Brain (organoid and tissue), 16 donors: ENCODE measurements at places on chromosomes 4 and X.

GRCh38 chrX:1169189-1169588 is 43.3 kb downstream of the CRLF2 start:
- DNase-seq = no peak

- no peak for DNase-seq
Measured at GRCh38 chr4:144894573-144894972, 203.4 kb downstream of the ANAPC10 start.

DNA sequence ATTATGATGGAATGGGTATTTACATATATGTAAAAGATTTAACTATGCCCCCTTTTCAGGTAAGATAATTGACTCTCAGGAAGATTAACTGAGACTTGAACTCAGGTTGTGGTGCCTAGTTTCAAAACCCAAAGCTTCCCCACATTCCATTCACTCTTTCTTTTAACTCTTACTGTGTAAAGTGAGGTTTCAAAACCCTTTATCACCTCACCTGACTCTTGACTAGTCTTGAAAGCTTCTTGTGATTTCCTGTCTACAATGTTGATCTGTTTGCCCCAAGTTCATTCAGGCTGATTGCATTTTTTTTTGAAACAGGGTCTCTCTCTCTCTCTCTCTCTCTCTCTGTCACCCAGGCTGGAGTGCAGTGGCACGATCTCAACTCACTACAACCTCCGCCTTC is 40.5 kb upstream of the RAPGEF2 start:
- DNase-seq = no peak

DNA sequence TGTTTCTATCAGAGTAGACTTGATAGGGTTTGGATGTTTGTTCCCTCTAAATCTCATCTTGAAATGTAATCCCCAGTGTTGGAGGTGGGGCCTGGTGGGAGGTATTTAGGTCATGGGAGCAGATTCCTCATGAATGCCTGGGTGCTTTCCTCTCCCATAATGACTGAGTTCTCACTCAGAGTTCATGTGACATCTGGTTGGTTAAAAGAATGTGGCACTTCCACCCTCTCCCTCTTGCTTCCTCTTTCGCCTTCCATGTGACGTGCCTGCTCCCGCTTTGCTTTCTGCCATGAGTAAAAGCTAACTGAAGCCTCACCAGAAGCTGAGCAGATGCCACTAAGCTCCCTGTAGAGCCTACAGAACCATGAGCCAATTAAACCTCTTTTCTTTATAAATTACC is 47.3 kb upstream of the SRPX start:
- no peak for DNase-seq

- no peak for DNase-seq
Measured at GRCh38 chr4:102667001-102667400, 93.8 kb downstream of the MANBA start.

GRCh38 chrX:130725519-130725918 is 177.5 kb downstream of the ENOX2 start:
- DNase-seq = no peak

DNA sequence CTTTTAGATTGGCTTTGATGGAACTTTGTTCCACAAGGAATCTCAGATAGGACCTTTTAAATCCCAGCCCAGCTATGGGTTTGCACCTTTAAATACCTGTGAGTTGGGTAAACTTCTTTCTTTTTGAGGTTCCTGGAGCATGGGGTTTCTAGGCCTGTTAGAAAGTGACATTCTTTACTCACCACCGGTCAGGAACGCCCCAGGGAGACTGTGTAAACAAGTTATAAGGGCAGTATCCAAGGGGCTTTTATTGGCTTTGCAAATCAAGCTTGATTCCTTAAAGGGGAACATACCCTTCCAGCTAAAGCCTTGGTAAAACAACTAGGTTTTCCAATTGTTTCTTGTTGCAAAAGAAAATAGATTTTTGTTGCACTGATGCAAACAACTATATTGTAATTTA is 93.4 kb downstream of the TENT5D start:
- DNase-seq = peak; percentile 1

GRCh38 chrX:137563681-137564651 is 2.0 kb upstream of the ZIC3 start:
- peak; percentile 71 for DNase-seq

GRCh38 chrX:40174001-40174853 is 76.5 kb upstream of the BCOR start:
- DNase-seq = peak; percentile 45

GRCh38 chr4:71050809-71051208 is 57.4 kb downstream of the DCK start:
- DNase-seq = no peak

DNA sequence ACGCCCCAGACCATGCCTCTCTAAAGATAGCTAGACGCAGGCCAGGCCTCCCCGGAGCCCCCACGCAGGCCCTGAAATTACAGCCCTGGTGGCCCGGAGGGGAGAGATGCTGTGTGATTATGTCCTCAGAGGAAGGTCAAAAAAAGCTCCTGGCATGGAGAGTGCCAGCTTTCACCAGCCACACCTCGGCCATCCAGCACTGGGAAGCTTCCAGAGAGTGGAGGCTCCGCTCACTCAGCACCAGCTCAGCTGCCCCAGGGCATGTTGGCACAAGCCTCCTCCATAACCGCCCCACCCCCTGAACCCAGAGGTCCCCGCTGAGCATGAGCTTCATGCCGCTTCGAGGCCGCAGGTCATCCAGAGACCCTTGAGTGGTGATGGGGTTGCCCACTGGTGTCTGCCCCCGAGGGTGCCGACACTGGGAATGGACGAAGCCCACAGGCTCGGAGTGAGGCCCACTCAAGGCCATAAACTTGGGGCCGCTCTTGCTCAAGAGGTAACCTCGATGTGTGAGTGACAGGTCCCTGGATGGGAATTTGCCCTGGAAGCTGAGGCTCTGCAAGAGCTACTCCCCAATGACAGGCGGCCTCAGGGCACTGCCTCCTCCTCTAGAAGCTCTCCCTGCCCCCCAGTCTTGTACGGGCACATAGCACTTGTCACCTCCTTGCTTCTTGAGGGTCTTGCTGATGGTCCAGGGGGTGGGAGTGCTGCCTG is 4.4 kb upstream of the BGN start:
- DNase-seq = no peak

GRCh38 chr4:150280081-150280895 is 202.0 kb downstream of the DCLK2 start:
- DNase-seq = peak; percentile 48

GRCh38 chr4:151541389-151542071 is 132.6 kb downstream of the FHIP1A start:
- peak; percentile 67 for DNase-seq

DNA sequence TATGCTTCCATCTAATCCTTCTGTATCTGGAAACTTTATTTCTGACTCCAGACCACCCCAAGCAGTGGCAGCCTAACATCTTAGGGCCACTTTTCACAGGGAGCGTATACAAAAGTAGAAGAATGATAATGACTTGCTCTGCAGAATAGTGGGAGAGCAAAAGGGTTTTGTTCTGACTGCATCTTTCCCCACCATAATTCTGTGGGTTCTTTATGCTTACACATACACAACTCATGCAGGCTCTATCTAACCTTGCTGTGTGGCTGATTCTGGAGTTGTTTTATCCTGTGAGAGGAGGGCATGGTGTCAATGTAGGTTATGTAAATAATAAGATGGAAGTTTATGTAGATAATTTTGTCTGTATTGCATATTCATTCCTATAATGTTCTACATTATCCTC is 42.4 kb upstream of the NDNF start:
- no peak for DNase-seq

- DNase-seq = peak; percentile 12
Measured at GRCh38 chrX:75986976-75987375, 185.9 kb upstream of the PBDC1 start.

GRCh38 chr4:108426493-108426892 is 193.9 kb upstream of the RPL34 start:
- no peak for DNase-seq

- peak; percentile 37 for DNase-seq
Measured at GRCh38 chr4:131370846-131371245, 1778.2 kb upstream of the PCDH10 start.

- DNase-seq = peak; percentile 49
Measured at GRCh38 chr4:111854494-111855087, 290.7 kb upstream of the FAM241A start.

GRCh38 chrX:87517571-87518141 is at the start of gene KLHL4:
KLHL4 (plus strand) TSS chrX:87517802; CDS start chrX:87517894, 92 bp downstream.
- no peak for DNase-seq

DNA sequence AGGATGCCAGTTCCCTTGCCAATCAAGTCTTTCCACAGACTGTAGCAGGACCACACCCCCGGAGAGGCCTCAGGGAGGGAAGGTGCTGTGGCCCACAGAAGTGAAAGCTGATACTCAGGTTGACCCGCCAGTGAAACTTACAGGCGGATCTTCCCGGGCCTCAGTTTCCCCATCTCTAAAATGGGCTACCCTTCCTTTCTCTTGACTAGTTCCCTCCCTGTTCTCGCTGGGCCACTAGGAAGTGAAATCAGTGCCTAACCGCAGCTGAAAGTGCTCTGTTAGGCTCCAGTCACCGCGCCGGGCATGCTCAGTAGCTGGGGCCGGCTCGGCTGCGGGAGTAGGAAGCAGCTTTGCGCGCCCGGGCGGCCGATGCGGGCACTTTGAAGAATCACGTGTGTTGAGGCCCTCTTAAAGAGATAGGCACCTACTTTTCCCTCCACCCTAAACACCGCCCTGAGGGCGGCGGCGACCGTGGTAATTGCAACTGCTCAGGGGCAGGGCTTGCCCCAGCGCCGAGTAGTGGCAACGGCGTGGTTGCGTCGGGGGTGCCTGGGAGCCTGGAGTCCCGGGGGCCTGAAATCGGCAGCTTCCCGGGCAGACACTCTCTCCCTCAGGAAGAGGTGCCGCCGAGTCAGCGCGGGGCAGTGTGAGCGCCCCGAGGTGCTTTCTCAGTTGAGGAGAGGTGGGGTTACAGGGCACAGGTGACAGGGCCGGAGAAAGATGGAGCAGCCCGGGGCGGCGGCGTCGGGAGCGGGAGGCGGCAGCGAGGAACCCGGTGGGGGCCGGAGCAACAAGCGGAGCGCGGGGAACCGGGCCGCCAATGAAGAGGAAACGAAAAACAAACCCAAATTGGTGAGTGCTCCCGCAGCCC is at the start of gene DIAPH2:
Gene DIAPH2 (plus strand): TSS at position 504 of the 871 bp plus-strand sequence.
- DNase-seq = peak; percentile 65

GRCh38 chr4:143382596-143382995 is 45.9 kb downstream of the GAB1 start:
- DNase-seq = no peak

- no peak for DNase-seq
Measured at GRCh38 chr4:2354760-2355159, 63.7 kb downstream of the ZFYVE28 start.

- DNase-seq = no peak
Measured at GRCh38 chr4:40586034-40586433, 43.6 kb downstream of the RBM47 start.

- DNase-seq = no peak
Measured at GRCh38 chrX:68061206-68061535, 372.1 kb downstream of the OPHN1 start.

DNA sequence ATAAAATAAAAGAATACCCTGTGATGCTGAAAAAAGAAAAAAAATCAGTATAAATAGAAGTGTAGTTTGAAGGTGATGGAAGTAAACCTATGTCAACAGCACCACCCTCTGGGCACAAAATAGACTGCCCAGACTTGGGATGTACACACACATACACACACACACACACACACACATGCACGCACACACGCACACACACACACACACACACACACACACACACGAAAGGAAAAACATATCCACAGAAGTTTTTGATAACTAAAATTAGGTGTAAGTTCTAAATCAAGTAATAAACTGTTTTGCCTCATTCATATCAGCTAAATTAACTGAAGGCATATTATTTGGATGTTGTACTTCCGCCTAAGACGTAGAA is 40.5 kb downstream of the ANXA5 start:
- peak; percentile 60 for DNase-seq

GRCh38 chr4:127239902-127240763 is 392.6 kb upstream of the INTU start:
- no peak for DNase-seq

DNA sequence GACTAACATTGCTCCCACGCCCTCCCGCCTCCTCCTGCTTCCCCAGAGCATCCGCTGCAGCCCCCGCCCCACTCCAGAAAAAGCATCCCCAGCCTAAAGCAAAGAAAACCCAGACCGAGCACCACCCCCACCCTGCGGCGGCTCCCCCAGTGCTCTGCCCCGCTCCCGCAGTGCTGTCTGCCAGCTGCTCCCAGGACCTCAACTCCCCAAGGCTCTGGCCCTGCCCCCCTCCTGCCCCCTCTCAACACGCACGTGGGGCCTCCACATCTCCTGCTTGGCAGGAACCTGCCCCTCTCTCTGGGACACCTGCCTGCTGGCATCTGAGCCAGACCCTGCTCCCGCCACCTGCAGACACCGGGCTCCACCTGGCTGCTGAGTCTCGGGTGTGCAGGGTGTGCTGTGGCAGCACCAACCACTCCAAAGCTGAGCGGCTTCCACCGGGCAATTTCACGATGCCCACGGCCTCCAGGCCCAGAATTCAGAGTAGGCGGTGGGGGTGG is 79.4 kb downstream of the FAM53A start:
- peak; percentile 66 for DNase-seq

DNA sequence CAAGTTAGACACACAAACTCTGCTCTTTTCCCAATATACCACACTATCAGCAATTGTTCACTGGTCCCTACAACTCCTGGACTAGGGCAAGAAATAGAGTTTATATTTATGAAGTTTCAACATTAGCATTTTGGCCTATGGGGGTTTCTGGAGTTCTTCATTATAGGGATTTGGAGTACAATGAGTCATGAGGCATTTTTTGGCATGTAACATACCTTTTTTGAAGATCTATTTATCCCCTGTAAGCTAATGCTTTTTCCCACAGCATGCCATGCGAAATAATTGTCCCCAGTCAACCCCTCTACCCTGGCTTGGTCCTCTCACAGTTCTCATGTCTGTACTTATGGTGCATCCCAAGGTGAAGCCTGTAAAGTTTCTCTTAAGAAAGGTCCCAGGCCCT is 36.7 kb upstream of the EDA2R start:
- no peak for DNase-seq

DNA sequence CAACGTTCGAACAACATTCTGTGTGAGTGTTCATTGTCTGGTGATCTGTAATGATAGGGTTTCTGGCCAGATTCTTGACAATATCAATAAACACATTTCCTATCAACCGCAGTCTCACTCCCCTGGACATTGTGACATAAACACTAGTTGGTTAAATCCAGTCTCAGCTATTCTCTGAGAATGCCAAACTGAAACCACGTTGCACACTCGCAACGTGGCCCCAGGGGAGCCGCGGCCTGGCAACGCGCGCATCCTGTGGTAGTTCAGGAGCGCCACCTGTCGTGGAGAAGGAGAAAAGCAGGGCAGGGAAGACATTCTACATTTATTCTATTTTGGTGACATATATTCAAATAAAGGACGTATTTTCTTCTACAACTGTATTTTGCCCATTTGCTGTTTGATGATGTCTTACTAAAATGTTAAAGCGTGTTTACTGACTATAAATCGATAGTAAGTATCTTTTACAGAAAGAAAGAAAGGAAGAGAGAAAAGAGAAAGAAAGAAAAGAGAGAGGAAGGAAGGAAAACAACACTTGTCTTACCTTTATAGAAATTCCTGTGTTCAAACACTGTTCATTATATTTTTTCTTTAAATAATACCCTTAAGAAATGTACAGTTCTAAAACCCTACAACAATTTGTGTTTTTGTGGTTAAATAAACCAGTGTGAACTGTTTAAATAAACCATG is 738.3 kb upstream of the FRG1 start:
- peak; percentile 43 for DNase-seq

GRCh38 chr4:33104273-33104672 is 2384.1 kb downstream of the PCDH7 start:
- DNase-seq = no peak

- no peak for DNase-seq
Measured at GRCh38 chr4:579543-580175, 3.6 kb upstream of the TMEM271 start.
